ENCODE measurements at places on chromosomes 3 and 15.
A peak's percentile ranks its signal among the peaks of the same experiment; 100 is the strongest.

DNA sequence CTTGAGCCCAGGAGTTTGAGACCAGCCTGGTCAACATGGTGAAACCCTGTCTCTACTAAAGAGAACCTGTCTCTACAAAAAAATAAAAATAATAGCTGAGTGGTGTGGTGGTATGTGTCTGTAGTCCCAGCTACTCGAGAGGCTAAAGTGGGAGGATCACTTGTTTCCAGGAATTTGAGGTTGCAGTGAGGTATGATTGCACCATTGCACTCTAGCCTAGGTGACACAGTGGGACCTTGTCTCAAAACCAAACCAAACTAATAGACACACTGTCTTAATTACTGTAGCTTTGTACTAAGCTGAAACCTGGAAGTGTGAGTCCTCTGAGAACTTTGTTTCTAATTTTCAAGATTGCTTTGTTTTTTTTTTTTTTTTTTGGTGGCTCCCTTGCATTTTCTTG lies 30.4 kb downstream of the MGA start:
- DNase-seq, result no peak

DNA sequence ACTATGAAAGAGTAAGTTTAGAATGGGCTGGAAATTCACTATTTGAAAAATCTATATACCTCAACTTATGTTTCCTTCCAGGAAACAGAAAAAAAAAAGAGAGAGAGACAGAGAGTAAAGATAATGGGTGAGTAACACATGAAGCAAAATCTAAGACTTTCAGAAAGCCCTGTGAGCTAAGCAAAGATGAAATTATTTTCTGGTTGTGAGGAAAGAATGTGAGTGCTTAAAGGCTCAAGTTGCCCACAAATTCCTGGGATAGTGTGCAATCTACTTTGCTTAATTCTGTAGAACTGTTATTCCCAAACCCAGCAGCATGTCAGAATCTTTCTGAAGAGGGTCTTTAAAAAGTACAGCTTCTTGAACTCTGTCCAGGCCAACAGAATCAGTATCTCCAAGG lies 337.7 kb upstream of the AGTR1 start:
- DNase-seq, result no peak

- peak; percentile 57 for DNase-seq
Observed at GRCh38 chr3:79167651-79168416, 600.0 kb downstream of the ROBO1 start.

GRCh38 chr3:155065537-155065936 lies 14.6 kb upstream of the MME start:
- DNase-seq, result peak; percentile 54

GRCh38 chr3:99764377-99764776 lies 53.3 kb upstream of the CMSS1 start:
- DNase-seq, result no peak

- DNase-seq, result peak; percentile 8
Observed at GRCh38 chr3:15280853-15281532, 51.4 kb downstream of the SH3BP5 start.

- DNase-seq, result no peak
Observed at GRCh38 chr15:27399241-27399640, 428.3 kb downstream of the GABRG3 start.

- no peak for DNase-seq
Observed at GRCh38 chr15:57881361-57881760, 174.8 kb downstream of the POLR2M start.

DNA sequence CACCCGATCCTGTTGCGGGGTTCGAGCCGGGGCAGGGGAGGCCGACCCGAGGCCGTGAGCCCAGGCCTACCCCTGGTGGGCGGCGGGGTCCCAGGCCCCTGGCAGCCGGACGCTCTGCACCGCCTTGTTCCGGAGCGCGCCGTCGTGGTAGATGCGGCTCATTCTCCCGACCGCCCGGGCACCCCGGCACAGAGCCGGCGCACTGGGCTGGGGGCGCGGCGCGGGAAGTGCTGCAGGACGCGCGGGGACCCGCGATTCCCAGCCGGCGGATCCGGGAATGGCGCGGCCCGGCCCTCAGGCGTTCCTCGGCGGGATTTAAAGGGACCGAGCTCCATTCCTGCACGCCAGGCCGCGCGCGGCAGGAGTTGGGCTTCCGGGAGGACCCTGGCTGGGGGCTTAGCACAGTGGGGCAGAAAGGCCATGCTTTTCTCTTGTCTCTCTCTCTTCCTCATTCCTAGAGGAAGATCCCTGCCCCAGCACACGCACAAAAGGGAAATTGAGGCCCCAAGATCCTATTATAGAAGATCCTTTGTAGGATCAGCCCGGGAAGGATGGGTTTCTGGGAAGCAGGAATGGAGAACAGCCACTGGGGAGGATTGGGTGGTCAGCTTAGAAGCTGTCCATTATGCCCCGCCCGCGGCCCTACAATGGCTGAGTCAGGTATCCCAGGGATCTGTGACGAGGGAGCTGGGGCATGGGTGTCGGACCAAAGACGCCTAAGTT lies at the start of gene ARPIN:
Gene ARPIN, minus strand, starts transcription at position 279 of the 723 bp plus-strand sequence. Its CDS starts 117 bp downstream, at position 162.
- no peak for DNase-seq

GRCh38 chr3:60080648-60081047 lies 1030.8 kb upstream of the CFAP20DC start:
- DNase-seq, result no peak
